ENCODE measurements at places on chromosomes 5 and 9.

DNA sequence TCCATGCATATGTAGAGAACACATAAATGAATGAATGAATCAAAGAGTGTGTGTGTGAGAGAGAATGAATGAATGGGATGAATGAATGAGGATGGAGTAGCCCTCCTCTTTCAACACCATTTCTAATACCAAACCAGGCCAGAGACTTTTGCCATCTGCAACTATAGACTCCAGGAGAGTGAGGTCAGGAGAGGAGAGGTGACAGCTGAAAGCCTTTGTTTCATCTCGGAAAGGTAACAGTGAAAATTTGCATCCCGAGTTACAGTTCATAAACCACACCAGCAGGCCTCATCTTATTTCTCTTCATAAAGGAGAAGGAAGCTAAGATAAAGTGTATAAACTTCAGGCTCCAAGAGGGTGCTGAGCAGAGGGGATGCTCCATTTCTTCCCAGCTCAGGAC, 255.3 kb upstream of the KLF4 start:
- no peak for DNase-seq

- DNase-seq, result no peak
Observed at GRCh38 chr9:112091810-112092209, 83.3 kb downstream of the SUSD1 start.

DNA sequence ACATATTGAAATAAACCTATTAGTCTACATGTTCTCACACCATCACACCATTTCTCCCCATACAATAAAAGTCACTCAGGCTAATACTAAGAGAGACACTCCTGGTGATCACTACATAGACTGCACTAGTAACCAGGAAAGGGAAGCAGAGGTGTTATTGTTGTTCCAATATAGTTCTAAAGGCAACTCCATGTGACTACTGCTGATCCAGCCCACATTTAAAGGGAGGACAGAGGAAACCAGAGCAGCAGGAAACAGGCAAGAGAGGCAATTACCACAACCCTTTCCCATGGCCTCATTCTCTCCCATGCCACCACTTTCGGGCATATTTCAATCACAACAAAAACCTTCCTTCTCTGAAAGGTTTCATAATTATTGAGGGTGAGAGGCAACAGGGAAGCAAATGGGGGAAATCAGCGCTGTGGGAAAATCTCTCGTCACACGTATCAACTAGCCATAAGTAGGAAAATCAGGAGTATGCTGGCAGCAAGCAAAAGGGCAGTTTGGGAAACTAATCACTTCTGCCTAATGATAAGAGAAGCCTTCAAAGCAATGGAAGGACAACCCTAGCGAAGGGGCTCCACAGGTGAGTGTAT, 1.8 kb downstream of the UBAP2 start:
- no peak for DNase-seq

- DNase-seq, result no peak
Observed at GRCh38 chr9:133166392-133166791, 2.7 kb upstream of the GBGT1 start.

DNA sequence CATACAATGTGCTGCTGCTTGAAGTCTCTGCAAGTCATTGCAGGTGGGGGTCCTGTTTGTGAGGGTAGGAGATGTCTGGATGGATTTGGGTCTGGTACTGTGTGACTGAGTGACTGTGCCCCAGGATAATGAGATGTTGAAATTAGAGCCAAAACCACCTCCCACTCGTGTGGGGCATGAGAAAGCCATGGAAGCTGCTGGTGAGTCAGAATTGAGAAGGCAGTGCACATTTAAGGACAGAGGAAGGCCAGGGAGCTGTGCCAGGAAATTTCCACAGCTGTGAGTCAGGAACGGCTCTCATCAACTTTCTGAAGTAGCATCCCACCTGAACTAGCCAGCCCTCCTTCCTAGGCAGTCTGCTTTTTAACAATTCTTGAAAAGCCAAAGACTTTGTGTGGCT, 229.8 kb downstream of the DRD1 start:
- DNase-seq, result no peak

- no peak for DNase-seq
Observed at GRCh38 chr9:93309889-93310425, 126.0 kb downstream of the WNK2 start.

DNA sequence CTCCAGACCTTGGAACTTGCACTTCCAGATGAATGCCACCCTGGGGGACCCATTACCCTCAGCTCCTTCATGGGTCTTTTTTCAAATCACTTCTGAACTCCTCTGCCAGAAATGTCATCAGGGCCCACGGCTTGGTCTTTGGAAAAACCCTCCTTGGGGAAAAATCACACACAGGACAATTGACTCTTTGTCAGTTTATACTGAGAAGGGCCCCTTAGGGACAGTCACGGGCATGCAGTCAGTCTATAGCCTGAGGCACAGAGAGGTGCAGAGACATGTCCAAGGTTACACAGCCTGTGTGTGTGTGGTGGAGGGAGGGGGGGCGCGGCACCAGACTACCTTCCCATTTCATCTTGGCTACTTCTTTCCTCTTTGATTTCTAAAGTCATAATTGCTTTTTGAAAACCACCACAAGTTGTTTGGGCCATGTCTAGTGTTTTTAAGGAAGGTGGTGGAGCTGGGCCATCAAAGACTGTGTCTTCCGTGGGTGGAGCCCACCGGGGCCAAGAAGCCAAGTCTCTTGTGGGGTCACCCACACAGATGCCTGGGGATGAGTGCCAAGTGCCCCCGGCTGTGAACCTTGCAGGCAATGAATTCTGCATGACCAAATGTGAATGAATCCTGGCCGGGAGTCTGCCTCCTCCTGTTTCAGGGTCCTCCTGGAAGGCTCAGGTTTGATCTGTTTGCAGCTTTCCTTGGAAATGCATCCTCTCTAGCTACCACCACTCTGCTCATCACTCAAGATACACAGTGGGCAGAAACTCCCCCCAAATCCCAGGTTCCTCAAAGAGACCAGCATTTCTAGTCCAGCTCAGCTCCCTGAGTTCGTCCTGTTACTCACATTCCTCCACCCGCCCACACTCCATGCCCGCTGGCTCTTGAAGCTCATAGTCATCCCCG, 200.1 kb upstream of the TBC1D2 start:
- DNase-seq, result no peak

- DNase-seq, result no peak
Observed at GRCh38 chr9:33163433-33164137, 3.6 kb downstream of the B4GALT1 start.

DNA sequence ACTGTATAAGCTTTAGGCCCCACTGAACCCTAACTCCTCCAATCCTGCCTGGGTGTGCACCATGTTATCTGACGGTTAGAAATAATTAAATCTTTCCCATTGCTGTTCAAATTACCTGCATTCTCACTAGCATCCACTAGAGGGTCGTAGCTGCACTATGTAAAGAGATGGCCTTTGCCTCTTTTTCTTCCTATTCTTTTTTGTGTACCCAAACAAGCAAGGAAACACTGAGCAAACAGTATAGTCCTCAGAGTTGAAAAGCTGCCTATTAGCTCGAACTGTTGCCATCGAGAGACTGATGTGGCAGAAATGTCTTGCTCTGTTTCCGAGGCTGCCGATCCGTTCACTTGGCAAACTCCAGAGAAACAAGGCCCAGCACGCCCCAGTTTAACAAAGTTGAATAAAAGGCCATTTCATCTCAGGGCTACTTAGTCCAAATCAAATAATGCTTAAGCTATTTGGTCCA, 163.8 kb upstream of the TRPM3 start:
- DNase-seq, result peak; percentile 76

DNA sequence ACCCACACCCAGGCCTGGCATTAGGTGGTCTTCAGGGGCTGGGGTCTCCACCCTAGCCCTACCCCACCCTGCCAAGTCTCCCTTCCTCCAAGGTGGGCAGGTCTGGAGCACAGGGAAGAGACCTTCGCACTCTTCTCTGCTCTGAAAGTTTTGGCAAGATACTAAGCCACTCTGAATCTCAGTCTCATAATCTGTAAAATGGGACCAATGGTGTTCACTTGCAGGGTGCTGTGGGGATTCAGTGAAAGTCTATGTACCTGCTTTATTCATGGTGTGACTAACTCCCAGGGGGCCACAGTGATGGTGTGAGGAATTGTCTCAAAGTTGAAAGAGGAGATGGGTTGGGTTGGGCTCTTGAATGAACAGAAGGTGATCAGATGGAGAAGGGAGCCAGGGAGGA, 25.0 kb downstream of the LHX2 start:
- no peak for DNase-seq

GRCh38 chr5:19928562-19929421, 59.2 kb downstream of the CDH18 start:
- no peak for DNase-seq

- DNase-seq, result no peak
Observed at GRCh38 chr9:36935332-36935731, 98.7 kb downstream of the PAX5 start.

GRCh38 chr9:93886911-93887310, 68.2 kb downstream of the BARX1 start:
- DNase-seq, result no peak

DNA sequence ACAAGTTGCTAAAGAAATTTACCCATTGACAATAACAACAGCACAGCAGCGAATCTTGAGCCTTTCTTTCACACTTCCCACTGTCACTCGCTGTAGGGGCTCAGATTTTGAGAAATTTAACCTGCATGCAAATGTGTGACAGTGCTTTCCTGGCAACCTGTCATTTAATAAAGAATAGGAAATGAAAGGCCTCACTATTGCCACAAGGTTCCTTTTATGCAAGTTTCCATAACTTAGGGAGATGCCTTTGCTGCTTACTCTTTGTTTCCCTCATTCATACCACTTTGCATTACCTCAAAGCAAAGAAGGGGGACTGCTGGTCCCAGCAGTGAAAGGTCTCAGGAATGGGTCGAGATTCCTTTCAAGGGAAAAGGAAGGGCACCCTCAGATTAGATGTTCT, 49.5 kb downstream of the PTCD2 start:
- DNase-seq, result no peak

- peak; percentile 84 for DNase-seq
Observed at GRCh38 chr9:132079391-132080091, at the start of gene MED27. Gene MED27 (minus strand): TSS chr9:132079867. CDS start chr9:132079844, 23 bp downstream.

DNA sequence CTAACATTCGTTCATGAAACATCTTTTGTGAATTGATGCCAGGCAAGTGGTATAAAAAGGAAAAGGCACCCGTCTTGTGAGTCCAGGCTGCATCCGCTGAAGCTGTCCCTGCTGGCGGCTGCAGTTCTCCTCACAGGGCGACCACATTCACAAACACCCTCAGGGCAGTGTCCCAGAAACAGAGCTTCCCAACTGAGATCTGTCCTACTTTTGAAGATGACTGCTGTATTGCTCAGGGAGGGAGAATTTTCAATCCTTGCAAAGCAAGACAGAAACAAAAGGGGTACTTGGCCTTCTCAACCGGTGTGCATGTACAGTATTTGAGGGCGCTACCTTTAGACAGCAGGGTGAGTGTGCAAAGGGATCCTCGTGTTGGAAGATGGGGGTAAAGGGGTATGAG, 316.1 kb downstream of the GADD45G start:
- no peak for DNase-seq

- DNase-seq, result no peak
Observed at GRCh38 chr5:109450129-109450877, 40.5 kb upstream of the PJA2 start.

GRCh38 chr5:14504332-14504727, 77.3 kb upstream of the OTULINL start:
- no peak for DNase-seq

DNA sequence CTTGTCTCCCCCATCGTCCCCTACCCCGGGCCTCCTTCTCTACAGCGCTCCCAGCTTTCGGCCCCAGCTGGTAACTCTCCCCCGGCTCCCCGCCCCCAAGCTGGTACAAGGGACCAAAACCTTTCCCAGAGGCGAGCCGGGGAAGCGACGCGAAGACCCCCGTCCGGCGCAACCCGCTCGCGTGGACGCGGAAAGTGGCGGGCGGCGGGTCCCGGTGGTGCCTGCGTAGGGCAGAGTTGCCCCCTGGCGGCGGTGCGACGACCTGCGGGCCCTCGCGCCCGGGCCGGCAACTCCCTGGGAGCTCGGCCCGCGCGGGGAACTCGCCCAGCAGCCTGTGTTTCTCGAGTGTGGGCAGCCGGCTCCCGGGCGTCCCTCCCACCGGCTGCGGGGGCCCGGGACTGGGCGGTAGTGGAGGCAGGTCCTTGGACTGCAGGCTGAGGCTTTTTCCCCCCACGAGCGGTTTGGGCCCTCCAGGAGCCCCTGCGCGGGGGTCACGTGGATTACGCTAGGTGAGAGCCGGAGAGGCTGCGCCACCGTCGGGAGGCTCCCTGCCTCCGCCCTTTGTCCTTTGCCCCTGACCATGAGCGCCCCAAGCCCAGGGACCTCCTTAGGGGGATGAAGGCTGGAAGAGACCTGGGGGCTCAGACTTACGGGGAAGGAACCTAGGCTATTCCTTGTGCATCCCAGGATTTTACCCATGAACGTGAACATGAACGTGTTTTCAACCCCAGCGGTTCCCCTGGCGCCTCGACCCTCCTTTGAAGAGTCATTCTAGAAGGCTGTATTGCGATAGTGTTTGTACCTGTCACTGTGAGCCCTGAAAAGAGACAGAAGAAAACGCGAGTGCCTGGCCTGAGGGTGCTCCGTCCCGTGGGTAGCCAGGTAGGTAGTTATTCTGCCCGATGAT, 2.9 kb upstream of the FOXD1 start:
- peak; percentile 42 for DNase-seq

DNA sequence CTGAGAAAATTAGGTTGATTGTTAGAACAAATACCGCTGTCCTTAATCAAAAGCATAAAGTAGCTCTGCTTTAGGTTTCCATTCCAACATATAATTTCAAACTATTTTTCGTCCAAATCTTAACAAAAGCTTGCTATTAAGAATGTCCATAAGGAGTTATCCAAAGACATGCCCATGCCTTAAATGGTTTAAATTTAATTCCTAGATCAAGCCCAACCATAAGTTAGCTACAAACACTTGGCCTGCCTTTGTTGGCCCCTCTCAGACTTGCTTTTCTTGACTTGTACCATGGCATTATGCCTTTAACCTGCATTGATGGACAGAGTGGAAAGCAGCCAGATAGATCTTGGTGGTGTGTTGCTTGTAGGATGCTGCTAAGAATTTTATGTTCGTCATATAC, 8.8 kb downstream of the GARNL3 start:
- DNase-seq, result no peak

DNA sequence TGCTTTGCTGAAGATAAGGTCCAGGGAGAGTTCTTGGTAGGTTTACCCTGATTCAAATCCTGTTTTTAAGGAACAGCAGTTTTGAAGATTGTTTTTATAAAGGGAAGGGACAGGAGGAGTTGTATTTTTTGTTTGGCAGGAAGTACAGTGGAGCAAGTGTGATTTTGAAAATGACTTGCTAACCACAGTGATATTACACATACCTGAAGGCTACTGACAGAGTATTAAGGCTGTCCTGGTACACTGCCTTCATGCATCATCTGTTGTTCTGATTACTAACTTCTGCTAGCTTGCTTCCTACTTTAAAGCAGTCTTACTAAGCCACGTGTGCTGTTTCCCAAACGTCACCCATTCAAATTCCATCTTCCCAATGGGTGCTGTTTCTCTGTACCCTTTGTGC, 559.5 kb upstream of the SGCD start:
- no peak for DNase-seq

DNA sequence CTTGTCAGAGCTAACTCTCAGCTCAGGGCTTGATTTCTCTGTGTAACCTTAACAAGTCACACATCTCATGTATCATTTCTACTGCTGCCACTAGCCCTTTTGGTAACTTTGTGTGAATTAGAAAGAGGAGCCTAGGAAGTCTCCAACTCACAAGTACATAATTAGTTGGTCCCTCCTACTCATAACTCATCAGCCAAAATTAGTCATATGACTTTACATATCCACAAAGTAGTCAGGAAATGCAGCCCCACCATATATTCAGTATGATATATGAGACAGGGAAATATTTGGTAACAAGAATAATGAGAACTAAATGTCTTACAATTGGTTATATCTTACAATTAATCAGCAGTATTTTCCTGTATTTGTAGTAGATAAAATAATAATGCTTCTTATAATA, 250.2 kb downstream of the SH3GL2 start:
- no peak for DNase-seq

All from SK-N-DZ (cell line).